ENCODE measurements at places on chromosomes 3 and 15. TPM values are rescaled to one million over a fixed set of nuclear protein-coding genes. Genes with fewer than 3 reads are reported as not detected.

Gene MAP6D1
- 5.7 TPM for total RNA-seq

Gene GASK1A
- total RNA-seq: not detected

Gene RTP1
- total RNA-seq: not detected

Gene NEK11
- 4.0 TPM for total RNA-seq

Gene GLDN
- total RNA-seq: not detected

Gene EEF1AKMT4
- 12.7 TPM for total RNA-seq

Gene STRIT1
- not detected for total RNA-seq

Gene ANKRD34C
- not detected for total RNA-seq

Gene ACSBG1
- 0.39 TPM for total RNA-seq

Gene ROPN1B
- total RNA-seq: not detected

Gene ITPKA
- total RNA-seq: 2.2 TPM

Gene MOBP
- not detected for total RNA-seq

Gene XPC
- 25.7 TPM for total RNA-seq

Gene ITIH1
- not detected for total RNA-seq

Gene UROC1
- not detected for total RNA-seq

Gene ERICH6
- not detected for total RNA-seq

Gene SLC12A1
- not detected for total RNA-seq

Gene TF
- total RNA-seq: 0.93 TPM

Gene FANCD2OS
- total RNA-seq: not detected

Gene INSYN1
- 2.4 TPM for total RNA-seq

Gene HDC
- not detected for total RNA-seq

Gene PLIN1
- total RNA-seq: 0.07 TPM

Gene GPR149
- total RNA-seq: not detected

Gene WDR93
- 0.15 TPM for total RNA-seq

Gene RAD54L2
- 3.8 TPM for total RNA-seq

Gene ULK3
- total RNA-seq: 32.2 TPM

Gene VILL
- 0.23 TPM for total RNA-seq

Gene ACKR4
- total RNA-seq: not detected

Gene UCN2
- total RNA-seq: 8.6 TPM

Gene ZXDC
- 7.8 TPM for total RNA-seq

Gene SLC35A5
- total RNA-seq: 17.2 TPM

Gene TMCO5A
- total RNA-seq: not detected

Gene FETUB
- 0.26 TPM for total RNA-seq

Gene RFTN1
- 3.3 TPM for total RNA-seq

Gene CPNE9
- 0.10 TPM for total RNA-seq

Gene ATOSA
- total RNA-seq: 5.3 TPM

Gene CTXND1
- 0.02 TPM for total RNA-seq

Gene DISP2
- total RNA-seq: 1.2 TPM

Gene CTDSPL
- total RNA-seq: 11.1 TPM

Gene DUSP7
- total RNA-seq: 15.4 TPM

Gene C15orf39
- 33.7 TPM for total RNA-seq

Gene ACKR2
- not detected for total RNA-seq

Gene CMTM7
- total RNA-seq: 37.8 TPM

Gene RNF111
- total RNA-seq: 19.4 TPM

Gene CEP152
- total RNA-seq: 10.5 TPM

Gene CDHR4
- total RNA-seq: 0.29 TPM

Gene GOLGA8H
- 2.8 TPM for total RNA-seq
